ENCODE measurements at places on chromosomes 6 and 20. TPM values are rescaled to one million over a fixed set of nuclear protein-coding genes. Genes with fewer than 3 reads are reported as not detected.

The ARFGEF3 gene
- not detected for total RNA-seq

The EDN3 gene
- total RNA-seq, result not detected

The ULBP1 gene
- 0.12 TPM for total RNA-seq

The CSNK2B gene
- total RNA-seq, result 141 TPM

The RSPH4A gene
- 0.83 TPM for total RNA-seq

The ANGPT4 gene
- not detected for total RNA-seq

The OOEP gene
- total RNA-seq, result 0.97 TPM

The PLG gene
- total RNA-seq, result 0.32 TPM

The SMPDL3A gene
- total RNA-seq, result 1.2 TPM

The CALHM6 gene
- 30.6 TPM for total RNA-seq

The BFSP1 gene
- not detected for total RNA-seq

The EYS gene
- not detected for total RNA-seq

The DDR1 gene
- 66.0 TPM for total RNA-seq

The PCSK2 gene
- total RNA-seq, result not detected

The RSPO4 gene
- 0.37 TPM for total RNA-seq

The CDH4 gene
- not detected for total RNA-seq

The C6orf52 gene
- total RNA-seq, result not detected

The SRC gene
- 16.8 TPM for total RNA-seq

The FOXA2 gene
- not detected for total RNA-seq
